Common myeloid progenitor, CD34-positive (primary cell): ENCODE measurements at places on chromosomes 6 and 20.

- no peak for DNase-seq
These were observed 84.7 kb downstream of the RNF182 start for GRCh38 chr6:14009431-14009830.

- DNase-seq = no peak
These were observed 20.7 kb upstream of the BPI start for GRCh38 chr20:38283236-38283635.

GRCh38 chr6:162234631-162235030 lies 492.9 kb downstream of the PRKN start:
- DNase-seq = no peak

DNA sequence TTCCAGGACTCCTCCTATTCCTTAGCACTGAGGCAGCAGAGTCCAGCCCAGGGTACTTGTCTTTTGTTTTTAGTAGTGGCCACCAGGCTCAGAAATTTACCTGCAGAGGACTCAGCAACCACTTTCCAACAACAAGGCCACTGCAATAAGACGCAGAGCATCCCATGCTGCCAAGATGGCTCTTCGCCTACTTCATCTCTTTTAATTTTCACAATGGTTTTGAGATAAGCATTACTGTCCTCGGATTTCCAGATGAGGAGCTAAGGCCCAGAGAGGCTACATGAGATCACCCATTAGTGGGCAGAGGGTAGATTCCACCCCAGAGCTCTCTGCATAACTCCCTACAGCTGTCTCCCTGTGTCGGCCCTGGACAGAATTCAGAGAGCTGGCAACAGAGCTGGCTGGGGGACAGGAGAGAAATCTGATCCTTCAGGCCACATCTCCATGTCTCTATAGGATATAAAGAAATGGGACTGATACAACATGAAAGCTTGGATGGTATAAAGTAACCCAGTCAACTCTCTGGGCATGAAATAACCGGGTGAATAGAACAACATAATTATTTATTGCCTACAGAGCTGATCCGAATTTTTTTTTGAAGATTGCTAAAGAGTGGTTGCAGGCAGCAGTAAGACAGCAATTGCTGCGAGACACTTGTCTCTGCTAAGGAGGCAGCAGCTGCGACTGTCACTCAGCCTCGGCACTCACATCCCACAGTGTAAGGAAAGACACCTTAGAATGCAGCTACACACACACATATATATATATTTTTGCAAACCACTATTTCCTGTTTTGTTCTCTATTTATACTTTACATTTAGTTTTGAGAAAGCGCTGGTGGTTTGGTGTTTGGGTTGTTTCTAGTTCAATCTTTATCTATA lies 37.2 kb downstream of the SCML4 start:
- no peak for DNase-seq

- no peak for DNase-seq
These were observed 42.3 kb upstream of the LRFN2 start for GRCh38 chr6:40629463-40629862.
